HFF-Myc (cell line): ENCODE measurements at places on chromosomes 11 and 22.

DNA sequence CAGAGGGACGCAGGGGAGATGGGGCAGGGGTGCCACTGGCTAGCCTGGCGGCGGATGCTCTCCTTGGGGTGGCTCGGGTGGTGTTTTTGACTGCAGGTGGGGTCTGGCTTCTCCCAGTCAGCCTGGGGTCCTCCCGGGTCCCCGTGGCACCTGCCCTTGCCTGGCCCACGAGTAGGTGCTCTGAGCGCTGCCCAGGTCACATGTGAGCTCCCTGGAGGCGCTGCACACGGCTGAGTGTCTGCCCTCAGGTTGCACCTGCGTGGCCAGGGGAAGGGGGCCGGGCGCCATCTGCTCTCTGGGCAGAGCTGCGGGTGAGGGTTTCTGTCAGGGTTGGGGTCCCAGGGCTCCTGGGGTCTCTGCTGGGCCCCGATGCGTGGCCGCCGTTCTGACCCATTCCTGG is 5.2 kb downstream of the TSPAN4 start:
- no peak for DNase-seq

- no peak for DNase-seq
Measured at GRCh38 chr11:64482588-64482987, 108.4 kb upstream of the SLC22A12 start.

GRCh38 chr11:83037877-83038276 is 33.8 kb downstream of the RAB30 start:
- no peak for DNase-seq

- no peak for DNase-seq
Measured at GRCh38 chr11:31240340-31240904, 129.1 kb downstream of the DCDC1 start.

- no peak for DNase-seq
Measured at GRCh38 chr11:62599901-62600300, 1.8 kb downstream of the MTA2 start.

GRCh38 chr11:2849994-2850770 is 35.4 kb downstream of the CDKN1C start:
- DNase-seq: no peak

- no peak for DNase-seq
Measured at GRCh38 chr11:9790703-9791102, 126.8 kb downstream of the SWAP70 start.

GRCh38 chr11:65468874-65469333 is 29.9 kb upstream of the MALAT1 start:
- DNase-seq: no peak

DNA sequence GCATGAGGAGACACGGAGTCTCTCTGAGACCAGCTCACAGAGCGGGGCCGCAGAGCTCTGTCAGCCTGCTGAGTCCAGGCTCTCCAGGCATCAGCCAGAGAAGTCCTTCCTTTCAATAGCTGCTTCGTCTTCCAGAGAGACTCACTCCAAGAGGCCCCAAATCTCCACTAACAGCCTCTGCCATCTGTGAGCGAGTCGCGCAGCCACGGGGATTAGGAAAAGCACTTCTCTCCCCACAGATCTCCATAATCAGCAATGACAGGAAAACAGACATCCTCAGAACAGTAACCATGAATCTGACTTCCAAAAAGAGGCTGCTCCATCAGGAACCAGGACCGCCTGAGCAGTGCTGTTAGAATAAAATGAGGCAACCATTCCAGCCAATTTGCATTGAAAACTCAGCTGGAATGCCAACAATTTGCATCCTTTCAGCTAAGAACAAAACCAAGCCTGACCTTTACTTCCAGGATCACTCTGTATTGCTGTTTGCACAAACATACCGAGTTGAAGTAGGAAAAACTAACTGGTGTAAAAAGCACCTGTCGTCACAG is 65.4 kb downstream of the SMCO4 start:
- no peak for DNase-seq

DNA sequence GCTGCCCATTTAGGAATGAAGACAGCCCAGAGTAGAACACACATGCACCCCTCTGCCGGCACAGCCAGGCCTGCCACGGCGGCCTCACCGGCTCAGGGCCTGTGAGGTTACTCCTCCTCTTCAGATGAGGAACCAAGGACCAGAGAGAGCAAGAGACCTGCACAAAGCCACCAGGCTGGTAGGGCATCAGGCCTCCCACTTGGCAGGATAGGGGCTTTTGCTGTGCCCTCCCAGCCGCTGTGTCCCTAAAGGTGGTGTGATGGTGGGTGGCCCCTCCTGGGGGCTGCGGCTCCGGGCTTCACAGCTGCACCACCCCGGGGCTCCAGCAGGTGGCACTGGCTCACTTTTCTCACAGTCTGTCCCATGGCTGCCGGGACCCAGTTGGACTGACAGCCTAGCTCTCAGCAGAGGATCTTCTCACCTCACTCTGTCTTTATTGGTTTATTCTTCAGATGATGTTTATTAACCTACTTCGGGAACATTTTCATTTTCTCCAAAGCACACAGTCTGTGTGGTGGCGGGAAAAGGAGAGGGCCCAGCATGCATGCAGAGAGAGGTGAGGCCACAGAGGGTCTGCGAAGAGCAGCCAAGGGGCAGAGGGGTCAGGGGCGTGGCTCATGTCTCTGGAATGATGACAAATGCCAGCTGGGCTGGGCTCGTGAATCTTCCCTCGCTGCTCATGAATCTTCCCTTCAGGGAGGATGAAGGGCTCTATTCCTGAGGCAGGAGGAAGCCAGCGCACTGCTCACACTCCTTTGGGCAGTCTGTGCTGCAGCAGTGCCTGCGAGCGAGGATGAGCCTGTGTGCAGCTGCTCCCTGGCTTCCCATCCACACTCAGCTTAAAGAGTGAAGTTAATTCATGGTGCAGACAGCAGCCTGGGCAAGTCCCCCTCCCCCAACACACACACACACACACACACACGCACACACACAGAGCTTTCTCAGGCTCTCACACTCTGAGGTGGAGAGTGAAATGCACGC is 101.1 kb upstream of the PITPNB start:
- no peak for DNase-seq

DNA sequence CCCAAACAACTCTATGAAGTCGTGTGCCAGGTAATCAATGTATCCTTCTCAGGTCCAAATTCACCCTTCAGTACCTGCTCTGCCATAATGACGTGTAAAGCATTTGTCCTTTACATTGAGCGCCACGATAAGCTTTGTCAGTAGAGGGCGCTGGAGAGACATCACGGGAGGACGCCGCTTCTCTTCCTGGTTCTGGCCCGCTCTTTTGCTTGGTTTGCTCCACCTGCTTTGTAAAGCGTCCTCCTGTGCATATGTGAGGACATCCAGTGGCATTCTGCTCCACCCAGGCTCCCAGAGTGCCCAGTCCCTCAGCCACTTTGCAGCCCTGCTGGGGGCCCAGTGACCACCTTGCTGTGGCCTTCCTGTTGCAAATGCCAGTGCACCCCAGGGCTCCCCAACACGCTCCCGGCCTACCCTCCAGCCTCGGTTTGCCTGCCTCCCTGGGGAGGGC is 61.1 kb downstream of the WT1 start:
- peak; percentile 9 for DNase-seq

DNA sequence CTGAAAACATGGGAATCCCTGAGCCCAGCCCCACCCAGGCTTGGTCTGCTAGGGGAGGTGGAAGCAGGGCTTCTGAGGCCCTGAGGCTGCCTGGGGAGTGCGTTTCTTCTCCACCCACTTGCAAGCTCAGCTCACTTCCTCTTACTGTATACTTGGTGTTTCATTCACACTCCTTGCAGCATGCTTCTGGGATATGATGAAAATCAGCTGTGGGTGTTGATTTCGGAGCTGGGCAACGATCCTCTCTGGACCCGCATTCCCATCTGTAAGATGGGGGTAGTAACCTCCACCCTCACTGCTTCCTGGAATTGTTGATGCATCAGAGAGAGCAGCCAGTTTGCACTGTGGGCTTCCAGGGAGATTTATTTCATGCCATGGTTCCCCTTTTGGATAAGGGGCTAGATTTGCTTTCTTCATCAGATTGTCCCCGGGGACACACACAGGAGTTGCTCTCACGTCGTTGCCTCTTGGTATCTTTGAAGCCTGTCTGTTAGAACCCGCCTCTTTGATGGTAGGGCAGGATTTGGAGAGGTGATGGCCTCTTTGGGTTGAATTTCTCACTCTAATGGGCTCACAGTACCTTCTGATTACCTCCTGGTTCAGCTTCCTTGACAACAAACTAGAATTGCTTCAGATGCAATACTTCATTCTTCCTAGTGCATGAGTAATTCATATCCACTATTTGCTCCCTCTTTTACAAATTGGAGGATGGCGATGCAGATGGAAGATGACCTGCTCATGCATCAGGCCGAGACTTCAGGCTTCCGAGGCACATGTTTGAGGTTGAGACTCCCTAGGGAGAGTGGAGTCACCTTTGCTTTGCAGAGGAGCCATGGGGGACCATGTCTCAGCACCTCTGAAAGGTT is 40.4 kb downstream of the BCR start:
- DNase-seq: no peak

DNA sequence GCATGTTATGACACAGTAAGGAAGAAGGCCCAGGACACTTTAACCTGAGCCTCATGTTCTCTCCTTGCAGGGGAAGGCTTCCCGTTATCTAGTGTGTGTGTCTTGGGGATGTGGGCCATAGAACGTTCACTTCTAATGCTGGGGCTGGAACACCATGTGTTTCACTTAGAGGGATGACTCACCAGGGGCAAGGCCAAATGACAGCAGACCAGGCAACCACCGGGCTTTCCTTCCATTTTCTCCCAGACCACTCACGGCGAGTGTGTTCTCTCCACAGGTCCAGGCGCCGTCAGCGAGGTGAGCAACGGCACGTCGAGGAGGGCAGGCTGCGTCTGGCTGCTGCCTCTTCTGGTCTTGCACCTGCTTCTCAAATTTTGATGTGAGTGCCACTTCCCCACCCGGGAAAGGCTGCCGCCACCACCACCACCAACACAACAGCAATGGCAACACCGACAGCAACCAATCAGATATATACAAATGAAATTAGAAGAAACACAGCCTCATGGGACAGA is 964.4 kb downstream of the NTM start:
- no peak for DNase-seq

DNA sequence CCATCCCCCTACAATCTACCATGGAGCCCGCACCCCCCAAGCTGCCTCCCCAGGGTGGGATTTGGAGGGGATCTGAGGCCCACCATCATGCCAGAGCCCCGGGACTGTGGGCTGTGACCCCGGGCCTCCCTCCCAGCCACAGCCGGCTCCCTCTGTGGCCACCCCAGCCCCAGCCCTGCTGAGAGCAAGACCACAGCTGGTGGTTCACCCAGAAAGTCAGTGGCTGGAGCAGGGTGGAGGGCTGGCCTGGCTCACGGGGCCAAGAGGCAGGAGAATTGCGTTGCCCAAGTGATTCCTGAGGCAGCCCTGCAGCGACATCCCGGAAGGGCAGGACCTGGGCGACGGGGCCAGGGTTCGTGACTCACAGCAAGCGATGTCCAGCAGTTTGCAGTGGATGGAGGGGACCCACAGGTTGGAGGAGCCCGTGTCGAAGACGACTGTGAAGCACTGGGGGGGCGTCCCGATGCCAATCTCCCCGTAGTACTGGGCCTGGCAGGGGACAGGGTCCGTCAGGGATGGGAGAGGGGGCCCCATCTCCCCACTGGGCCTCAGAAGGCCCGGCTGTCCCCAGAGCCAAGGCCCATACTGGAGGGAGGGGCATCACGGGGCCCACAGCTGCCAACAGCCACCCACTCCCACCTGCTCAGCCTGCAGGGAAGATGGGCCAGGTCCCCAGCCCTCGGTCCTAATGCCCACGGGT is 4.4 kb downstream of the CTSD start:
- no peak for DNase-seq

GRCh38 chr11:116517584-116517983 is 255.2 kb downstream of the BUD13 start:
- DNase-seq: no peak

- no peak for DNase-seq
Measured at GRCh38 chr11:128624269-128625175, 37.2 kb upstream of the ETS1 start.

DNA sequence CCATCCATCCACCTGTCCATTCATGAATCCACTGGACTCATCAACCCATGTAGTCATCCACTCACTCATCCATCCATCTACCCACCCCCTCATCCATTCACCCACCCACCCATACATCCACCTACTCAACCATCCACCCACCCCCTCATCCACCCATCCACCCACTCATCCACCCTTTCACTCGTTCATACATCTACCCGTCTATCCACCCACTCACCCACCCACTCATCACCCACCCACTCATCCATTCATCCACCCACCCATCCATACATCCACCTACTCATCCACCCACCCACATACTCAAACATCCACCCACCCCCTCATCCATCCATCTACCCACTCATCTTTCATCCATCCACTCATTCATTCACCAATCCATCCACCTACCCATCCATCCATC is 37.7 kb downstream of the RTL6 start:
- DNase-seq: no peak

DNA sequence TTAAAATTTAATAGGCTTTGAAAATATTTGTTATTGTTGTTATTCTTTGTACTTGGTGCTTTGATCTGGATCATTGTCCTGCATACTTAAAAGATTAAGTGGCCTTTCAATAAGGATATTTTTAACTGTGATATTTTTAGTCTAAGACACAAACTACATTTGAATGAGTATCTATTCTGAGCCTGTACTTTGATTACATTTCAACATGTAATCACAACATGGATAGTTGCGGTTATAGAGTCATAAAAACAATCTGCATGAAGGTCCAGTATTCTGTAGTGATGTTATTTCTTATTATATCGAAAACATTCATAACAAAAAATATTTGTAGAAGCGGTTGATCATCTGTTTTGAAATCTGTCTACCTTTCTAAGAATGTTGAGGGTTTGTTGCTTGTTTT is 58.6 kb downstream of the HIPK3 start:
- DNase-seq: no peak

GRCh38 chr11:86804951-86805350 is 4.6 kb downstream of the PRSS23 start:
- DNase-seq: no peak

- peak; percentile 75 for DNase-seq
Measured at GRCh38 chr11:34331329-34331728, 26.5 kb downstream of the ABTB2 start.

DNA sequence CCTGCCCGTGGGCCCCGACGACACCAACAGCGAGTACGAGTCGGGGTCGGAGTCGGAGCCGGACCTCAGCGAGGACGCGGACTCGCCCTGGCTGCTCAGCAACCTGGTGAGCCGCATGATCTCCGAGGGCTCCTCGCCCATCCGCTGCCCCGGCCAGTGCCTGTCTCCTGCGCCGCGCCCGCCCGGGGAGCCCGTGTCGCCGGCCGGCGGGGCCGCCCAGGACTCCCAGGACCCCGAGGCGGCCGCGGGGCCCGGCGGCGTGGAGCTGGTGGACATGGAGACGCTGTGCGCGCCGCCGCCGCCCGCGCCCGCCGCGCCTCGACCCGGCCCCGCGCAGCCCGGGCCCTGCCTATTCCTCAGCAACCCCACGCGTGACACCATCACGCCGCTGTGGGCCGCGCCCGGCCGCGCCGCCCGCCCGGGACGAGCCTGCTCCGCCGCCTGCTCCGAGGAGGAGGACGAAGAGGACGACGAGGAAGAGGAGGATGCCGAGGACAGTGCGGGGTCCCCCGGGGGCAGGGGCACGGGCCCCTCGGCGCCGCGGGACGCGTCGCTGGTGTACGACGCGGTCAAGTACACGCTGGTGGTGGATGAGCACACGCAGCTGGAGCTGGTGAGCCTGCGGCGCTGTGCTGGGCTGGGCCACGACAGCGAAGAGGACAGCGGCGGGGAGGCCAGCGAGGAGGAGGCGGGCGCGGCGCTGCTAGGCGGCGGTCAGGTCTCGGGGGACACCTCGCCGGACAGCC is 3.8 kb downstream of the MAPK8IP2 start:
- DNase-seq: no peak

- DNase-seq: no peak
Measured at GRCh38 chr11:95485115-95485900, 254.3 kb upstream of the SESN3 start.
